ENCODE measurements at places on chromosomes 2 and 18. TPM values are rescaled to one million over a fixed set of nuclear protein-coding genes. Genes with fewer than 3 reads are reported as not detected.

WIPF1 gene
- polyA plus RNA-seq: 12.3 TPM

DNA sequence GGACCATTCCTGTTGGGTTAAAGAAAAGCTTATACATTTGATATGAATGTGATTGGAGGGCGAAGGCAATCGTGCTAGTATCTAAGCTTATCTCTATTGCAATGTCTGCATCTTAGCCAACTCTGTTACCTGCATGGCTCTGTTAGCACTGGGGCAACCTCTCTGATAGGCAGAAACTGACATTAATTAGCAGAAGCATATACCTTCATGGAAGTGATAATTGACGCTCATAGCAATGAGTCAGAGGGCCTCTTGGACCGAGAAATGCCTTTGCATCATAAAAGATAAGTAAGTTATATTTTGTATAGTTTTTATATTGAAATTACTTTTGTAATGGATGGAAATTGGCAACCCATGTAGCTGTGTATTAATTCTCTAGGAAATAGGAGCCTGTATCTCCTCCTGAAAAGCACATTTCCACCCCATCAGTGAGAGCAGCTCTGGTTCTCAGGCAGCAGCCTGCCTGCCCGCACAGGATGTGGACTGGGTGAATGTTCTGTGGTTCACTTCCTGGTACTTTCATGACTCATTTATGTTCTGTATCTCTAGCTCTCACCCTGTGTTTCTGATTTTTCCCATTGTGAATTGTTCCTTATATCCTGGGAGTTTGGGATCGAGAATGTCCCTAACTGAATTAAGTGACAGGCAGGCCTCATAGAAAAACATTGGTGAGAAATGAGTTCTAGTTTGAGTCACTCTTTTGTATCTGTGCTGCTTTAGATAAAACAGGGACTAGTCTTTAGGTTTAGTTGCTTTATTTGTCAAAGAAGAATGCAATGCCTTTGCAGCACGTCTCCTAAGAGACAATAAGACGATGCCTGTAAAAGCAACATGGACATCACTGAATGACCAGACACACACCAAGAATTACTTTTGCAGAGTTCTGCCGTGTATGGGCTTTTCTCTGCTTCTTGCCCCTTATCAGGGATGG lies 344.9 kb downstream of the DCDC2C start:
- DNase-seq: no peak

DNA sequence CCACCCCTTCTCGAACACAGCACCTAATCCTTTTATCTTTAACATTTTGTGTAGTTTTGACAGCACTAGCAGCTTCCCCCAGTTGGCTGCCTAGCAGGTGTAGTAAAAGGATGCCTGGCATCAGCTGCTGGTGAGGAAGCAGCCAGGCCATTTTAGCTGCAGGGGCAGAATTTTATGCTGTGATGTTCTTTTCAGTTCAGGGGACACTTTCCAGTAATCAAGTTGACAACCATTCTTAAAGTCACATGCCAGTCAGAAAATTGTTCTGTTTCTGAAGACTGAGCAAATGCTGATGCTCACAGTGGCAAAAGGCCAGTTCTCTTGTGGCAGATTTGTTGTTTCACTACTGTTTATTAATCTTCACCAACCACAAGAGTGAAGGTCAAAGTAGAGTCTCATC lies 570.8 kb downstream of the CCDC85A start:
- no peak for DNase-seq

DNA sequence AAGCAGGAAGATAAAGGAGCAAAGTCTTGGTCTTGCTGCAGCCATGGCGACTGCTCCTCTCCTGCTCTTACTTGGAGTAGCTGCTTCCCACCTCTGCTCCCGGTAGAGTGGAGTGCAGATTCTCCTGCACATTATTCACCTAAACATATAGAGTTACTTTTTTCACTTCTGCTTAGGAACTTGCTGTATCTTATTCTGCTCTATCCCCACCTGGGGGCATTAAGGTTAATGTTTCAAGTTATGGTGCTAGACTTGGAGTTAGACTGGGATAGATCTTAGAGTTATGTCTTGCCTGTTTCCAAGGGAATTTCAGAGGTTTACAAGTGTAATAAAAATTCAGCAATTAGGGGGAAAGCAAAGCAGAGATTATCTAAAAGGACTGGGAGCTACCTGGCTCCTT lies 144.2 kb downstream of the SETBP1 start:
- no peak for DNase-seq

DNA sequence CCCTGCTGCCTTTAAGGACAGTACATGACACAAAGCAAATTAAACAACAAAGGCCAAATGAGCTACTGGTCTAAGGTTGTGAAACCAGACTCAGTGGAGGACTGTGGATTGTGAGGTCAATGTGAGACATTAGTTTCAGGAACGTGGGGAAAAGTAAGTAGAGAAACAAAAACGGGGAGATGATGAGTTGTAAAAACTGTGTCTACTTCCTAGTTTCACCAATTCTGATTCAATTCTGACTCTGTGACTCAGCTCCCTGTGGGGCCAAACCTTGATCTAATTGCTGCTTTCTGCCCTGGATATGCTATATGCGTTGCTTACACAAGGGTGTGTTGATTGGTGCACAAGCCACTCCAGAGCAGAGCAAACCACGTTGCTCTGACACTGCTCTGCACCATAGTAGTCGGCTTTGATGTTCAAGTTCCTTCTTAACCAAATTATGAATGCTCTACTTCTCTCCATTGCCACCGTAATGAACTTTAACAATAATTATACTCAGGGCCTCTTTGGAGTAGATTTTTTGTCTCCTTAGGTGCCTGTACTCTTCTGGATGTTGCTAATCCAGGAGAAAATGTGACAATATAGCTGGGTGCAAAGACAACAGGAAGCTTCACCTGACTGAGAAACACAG lies 1640.1 kb upstream of the CELF4 start:
- DNase-seq: no peak

DNA sequence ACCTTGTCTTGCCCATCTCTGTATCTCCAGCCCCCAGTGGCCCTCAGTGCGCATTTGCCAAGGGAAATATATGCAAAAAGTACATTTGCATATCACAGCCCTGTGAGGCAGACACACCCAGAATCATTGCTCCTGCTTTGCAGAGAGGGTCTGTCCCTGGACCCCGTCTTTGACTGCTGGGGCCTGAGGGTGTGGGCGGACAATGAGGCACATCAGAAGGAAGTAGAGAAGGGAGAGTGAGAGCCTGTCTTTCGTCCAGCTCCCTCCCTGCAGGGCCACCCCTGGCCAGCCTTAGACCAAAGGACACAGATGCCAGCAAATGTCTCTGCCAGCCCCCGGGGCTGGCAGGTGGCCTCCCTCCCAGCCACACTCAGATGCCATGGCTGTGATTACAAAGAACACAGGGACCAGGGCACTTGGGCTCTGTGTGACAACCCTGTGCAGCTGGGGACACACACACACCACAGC lies 516.2 kb upstream of the MYT1L start:
- no peak for DNase-seq
